ENCODE measurements at places on chromosomes 16 and 17.

GRCh38 chr16:2912330-2913199 is 834 bp downstream of the FLYWCH1 start:
- DNase-seq: peak; percentile 44

DNA sequence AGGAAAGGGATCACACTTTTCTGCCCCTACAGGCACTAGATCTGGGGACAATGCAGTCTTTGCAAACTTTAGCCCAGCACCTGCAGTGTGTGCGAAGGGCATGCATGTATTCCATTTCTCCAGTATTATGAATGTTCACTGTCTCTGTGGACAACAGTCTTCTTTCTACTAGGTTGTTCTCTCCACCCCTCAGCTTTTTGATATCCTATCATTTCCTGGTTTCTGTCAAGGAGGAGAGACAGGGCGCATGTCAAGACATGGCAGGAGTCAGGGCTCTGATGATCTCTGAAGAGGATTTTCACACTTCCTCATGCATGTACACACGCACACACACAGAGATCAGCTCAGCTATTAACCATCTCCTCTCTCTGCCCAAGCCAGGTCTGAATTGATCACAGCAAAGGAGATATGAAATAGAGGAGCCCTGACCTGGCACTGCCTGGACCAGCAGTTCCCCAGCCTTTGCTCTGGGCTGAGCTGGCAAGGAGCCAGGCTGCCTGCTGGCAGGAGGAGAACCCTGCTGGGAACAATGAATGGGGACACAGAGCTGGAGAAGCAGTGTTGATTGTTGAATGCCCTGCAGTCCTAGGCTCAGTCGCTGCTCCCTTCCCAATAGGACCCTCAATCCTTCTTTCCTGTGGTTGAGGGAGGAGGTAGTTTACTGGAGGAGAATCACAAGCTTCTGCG is 2.6 kb downstream of the GPR179 start:
- peak; percentile 77 for DNase-seq

DNA sequence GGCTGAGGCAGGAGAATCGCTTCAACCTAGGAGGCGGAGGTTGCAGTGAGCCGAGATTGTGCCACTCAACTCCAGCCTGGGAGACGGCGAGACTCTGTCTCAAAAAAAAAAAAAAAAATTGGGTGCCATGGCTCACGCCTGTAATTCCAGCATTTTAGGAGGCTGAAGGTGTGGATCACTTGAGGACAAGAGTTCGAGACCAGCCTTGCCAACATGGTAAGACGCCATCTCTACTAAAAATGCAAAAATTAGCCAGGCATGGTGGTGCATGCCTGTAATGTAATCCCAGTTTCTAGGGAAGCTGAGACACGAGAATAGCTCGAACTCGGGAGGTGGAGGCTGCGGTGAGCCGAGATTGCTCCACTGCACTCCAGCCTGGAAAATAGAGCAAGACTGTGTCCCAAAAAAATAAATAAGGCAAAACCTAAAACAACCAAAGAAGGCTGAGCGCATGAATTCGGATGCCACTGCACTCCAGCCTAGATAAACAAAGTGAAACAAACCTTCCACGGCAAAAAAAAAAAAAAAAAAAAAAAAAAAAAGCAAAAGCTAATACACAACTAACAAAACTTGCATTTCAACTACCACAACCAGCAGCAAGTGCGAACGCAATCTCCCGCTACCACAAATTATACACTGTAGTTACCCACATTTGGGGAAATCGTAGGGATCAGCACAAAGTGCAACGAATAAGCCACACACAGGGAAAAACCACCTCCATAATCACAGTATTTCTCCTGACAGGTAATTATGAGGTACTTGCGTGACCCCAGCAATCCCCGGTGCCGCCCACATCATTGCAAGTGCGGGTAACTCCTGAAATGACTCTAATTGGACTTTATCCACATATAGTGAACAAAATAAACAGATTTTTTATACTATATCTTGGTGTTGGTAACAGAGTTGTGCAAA is 25.6 kb downstream of the TEX14 start:
- no peak for DNase-seq

DNA sequence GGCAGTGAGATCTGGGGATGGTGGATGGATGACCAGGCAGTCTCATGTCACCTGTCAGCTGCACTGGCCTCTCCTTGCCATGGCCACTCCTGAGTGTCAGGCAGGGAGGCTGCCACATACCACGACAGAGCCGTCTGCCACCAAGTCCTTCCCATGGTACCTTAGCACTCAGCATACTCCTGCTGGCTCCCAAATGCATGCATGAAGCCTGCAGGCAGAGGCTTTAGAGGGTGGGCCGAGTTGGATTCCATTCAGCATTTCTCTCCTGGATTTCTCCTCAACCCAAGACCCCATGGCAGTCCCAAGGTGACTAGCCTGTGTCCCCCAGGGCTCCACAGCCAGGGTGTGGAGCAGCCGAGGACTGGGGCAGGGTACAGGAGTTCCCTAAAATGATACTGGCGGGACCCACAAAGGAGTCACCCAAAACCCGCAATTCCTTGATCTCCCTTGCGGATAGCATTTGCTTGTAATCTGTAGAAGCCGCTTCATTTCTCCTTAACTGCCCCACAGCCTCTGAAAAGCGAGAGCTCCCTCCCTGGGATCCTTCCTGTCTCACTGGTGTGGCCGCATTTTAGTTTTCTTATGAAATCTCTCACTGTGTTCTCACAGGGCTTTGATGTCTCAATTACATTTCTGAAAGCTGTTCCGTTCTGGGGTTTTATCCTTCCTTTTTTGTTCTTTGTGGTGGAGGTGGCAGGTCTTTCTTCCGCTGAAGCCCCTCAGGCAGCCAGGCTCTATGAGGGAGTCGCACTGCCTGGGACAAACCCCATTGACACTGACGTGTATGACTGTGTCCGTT is 141.4 kb downstream of the SOCS1 start:
- no peak for DNase-seq

GRCh38 chr17:54544249-54544648 is 356.4 kb upstream of the TOM1L1 start:
- peak; percentile 30 for DNase-seq

- DNase-seq: no peak
Measured at GRCh38 chr17:36786867-36787266, 150.4 kb upstream of the LHX1 start.

DNA sequence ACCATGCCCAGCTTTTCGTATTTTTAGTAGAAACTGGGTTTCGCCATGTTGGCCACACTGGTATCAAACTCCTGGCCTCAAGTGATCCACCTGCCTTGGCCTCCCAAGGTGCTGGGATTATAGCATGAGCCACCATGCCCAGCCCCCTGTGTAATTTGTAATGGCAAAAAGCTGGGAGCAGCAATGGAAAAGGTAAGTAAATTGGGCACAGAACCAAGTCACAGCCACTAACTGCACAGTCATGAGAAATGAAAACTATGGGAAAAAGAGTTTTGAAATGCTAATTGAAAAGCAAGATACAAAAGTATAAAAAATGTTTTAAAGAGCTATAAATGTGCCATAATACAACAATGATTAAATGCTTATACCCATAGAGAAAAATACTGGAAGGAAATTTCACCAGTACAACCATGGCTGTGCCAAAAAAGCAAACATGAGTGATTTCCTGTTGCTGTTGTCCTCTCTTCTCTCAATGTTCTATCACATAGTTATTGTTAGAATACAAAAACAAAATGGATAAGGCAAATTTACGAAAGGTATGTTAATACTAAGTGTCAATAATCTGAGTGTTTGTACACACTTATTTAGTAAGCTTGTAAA is 6.2 kb downstream of the NTAN1 start:
- no peak for DNase-seq

- DNase-seq: no peak
Measured at GRCh38 chr16:27965801-27966200, 97.7 kb downstream of the GSG1L start.

DNA sequence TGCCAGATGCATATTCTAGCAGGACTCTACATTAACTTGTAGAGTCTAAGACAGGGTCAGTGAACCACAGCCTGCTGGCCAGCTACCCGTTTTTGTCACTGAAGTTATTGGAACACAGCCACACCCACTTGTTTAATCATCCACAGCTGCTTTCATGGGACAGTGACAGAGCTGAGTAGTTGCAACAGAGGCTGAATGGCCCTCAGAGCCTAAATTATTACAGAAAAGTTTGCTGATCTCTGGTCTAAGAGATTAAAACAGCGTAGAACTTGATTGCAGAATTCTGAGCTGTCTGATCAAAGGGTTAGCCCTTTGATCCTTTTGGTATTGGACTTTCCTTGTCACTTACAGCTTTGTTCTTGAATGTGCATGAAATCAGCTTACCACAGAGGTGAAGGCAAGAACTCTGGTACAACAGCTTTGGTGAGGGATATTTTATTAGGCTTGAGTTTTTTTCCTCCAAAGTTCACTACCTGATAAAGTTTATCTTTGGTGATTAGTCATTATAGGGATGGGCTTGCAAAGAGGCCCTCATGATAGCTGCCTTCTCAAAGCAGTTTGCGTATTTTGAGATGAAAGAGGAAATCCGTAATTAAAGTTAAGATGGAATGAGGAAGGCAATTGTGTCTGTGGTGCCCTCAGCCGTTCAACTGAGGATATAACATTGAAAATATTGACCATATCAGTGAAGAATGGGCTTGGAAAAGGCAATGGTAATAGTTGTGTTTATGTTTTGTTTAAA is 23.6 kb downstream of the ALDH3A2 start:
- no peak for DNase-seq

DNA sequence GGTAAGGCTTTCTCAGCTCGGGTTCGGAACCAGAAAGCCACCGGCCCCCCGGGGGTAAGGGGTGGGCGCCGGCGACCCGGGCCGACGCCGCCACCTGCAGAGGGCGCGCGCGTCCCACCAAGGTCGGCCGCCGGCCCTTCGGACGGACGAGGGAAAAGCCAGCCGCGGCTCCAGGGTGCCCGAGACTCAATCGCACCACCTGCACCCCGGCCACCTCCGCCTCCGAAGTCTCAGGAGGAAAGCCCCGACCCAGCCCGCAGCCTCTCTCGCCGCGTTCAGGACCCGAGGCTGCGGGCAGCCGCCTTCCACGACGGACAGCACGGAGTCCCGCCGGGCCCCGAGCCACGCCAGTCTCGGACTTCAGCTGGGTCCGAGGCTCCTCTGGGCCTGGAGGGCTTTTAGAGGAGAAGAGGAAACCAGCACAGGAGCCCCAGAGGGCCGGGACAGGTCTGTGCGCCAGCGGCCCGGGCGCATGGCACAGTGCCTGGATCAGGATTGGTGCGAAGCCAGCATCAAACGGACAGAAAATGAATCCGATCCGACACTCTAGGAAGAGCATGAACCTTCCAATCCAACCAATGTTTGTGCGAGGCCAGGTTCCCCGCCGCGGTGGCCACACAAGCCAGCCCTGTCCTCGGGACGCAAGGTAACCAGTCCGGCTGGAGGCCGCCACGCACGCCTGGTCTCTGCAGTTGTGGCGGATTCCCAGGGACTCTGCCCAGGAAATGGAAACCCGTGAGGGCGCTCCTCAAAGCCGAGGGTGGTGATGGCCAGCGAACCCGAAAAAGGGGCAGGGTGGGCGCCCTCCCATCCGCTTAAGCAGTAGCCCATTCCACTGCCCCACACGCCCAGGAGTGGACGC is 6.7 kb downstream of the CBX8 start:
- peak; percentile 71 for DNase-seq

DNA sequence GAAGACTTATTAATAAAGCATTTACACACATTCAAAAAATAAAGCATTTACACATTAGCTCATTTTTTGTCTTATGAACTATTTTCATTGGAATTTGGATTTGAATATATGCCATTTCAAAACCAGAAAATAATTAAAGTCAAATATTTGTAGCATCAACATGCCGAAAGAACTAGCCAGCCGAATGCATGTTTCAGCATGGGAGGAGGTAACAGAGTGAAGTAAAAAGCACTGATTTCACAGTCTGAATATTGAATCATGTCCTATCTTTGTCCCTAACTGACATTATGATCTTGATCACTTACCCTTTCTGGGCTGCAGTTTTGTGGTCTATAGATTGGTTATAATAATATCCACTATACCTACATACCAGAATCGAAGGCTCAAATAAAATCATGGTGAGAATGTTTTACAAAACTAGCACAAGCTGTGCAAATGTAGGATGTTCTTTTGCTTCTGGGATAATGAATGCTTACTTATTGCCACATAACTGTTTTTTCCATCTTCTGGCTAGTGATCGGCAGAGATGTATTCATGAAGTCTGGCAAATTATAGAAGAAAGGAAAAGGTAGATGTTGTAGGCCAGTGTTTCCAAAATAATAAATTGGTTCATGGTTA is 84.7 kb downstream of the TUBD1 start:
- no peak for DNase-seq

DNA sequence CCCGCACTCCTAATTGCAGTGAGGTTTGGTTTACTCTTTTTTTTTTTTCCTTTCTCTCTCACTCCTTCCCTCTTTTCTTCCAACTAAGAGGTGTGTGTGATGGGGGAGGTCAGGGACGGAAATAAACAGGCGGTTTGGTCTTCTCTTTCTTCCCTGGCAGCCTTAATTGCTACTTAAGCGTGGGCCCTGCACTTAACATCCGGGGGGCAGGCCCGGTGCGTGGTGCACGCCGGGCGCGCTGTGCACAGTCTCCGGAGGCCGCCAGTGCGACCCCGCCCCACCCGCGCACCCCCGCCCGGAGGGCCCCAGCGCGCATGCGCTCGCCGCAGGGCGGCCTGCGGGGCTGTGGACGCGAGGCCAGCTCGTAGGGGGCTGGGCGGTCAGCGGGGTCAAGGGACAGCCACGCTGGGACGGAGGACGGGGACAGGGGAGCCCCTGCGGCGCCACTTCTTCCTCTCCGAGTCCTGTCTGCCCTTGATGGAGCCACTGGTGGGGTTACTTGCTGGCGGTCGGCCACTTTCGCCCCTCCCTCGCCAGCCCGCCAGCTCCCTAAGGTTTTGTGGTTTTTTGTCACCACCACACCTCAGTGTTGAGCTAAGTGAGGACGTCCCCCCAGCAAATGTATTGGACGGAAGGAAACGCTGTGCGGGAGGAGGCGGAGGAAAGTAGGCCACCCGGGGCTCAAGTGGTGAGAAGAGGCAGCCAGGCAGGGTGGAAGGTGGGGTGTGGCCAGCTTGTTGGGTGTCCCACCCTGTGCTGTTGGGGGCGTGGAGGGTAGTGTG is 120.9 kb downstream of the MRM1 start:
- DNase-seq: peak; percentile 65

DNA sequence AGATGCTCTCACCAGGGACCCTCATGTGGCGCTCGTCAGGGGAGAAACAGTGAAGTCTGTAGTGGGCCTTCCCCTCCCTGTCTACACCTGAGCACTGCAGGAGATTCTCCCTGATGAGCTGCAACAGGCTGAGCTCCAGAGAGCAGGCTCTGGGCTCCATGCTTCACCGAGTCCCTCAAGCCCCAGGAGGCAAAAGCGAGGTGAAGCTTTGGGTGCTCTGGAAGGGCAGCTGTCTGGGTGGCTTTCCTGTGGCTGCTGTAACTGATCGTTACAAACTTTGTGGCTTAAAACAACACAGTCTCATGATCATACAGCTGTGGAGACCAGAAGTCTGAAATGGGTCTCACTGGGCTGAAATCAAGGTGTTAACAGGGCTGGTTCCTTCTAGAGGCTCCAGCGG is 12.1 kb upstream of the CD300LD start:
- no peak for DNase-seq

Measured in cardiac muscle cell (in vitro differentiated cells and primary cell).